ENCODE measurements at places on chromosomes 1 and 21.

DNA sequence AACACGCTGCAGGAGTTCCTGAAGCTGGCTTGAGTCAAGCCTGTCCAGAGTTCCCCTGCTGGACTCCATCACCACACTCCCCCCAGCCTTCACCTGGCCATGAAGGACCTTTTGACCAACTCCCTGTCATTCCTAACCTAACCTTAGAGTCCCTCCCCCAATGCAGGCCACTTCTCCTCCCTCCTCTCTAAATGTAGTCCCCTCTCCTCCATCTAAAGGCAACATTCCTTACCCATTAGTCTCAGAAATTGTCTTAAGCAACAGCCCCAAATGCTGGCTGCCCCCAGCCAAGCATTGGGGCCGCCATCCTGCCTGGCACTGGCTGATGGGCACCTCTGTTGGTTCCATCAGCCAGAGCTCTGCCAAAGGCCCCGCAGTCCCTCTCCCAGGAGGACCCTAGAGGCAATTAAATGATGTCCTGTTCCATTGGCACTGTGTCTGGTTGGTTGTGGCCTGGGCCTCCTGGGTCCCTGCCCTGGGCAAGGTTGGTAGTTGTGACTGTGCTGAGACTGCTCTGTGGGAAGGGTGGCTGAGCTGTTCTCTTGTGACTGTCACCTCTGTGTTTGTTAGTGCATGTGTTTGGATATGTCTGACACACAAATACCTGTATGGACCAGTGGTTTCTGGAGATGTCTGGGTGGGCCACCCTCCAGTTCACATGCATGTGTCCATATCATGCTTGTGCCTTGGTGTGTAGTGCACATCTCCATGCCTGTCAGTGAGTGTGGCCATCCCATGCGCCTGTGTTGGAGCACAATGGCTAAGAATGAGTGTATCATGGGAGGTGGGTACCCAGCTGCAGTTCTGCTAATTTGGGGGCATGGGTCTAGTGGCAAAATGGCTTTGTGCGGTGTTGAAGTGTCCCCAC is 1.4 kb downstream of the SH3BGRL3 start:
- no peak for DNase-seq

GRCh38 chr1:87939444-87939843 is 610.8 kb downstream of the LMO4 start:
- DNase-seq, result no peak

- no peak for DNase-seq
Observed at GRCh38 chr1:195045072-195045471, 1563.2 kb downstream of the KCNT2 start.

DNA sequence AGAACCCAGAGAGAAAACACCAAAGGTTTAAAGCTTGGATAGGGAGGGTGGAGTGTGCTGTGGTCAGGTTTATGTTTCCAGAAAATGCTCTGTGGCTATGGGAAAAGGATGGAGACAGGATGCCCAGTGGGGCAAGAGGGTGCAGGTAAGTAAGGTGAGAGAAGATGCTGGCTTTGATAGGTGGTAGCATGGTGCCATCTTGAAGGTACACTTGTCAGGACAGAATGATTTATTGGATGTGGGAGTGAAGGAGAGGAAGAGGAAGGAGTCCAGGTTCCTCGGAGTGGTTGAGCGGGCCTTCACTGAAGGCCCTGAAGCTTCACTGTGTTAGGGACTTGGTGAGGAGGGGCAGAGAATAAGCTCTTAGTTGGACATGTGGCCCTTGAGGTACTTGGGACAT is 3.6 kb downstream of the PTPRF start:
- no peak for DNase-seq

GRCh38 chr1:17123196-17124045 is 4.2 kb upstream of the PADI2 start:
- DNase-seq, result no peak

- no peak for DNase-seq
Observed at GRCh38 chr1:234208791-234209190, 164.5 kb upstream of the COA6 start.

- DNase-seq, result no peak
Observed at GRCh38 chr1:59039551-59039950, 255.7 kb upstream of the JUN start.

- no peak for DNase-seq
Observed at GRCh38 chr1:121522061-121522759, 337.4 kb downstream of the SRGAP2C start.

GRCh38 chr21:17612023-17612564 is 607 bp downstream of the BTG3 start:
- DNase-seq, result no peak

DNA sequence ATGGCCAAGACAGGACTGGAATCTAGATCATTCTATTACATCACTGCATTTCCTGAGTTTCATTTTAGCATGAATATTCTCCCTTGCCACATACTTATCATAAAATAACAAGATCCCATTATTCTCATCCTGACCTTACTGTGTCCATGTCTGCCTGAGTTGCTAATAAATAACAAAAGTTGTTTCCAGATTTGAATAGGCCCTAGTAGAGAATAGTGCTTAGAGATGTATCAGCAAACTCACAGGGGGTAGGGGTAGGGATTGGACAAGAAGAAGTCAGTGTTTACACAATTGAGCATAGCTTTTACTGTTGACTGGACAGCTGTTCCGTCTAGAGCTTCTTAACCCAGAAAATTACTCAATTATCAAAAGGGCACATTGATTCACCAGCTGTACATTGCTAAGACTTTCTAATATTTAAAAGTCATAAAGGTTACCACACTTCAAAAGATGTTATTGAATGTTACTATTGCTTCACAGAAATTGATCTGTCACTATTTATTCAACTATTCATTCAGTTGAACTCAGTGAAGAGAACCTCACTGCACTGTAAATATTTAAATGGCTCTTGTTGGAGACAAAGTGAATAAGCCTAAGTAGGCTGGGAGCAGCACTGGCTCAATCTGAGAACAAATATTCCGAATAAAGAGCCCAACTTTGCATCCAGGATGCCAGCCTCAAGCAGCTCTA is 121.9 kb downstream of the NRIP1 start:
- DNase-seq, result no peak

Measured in T-helper 17 cell (primary cell).